ENCODE measurements at places on chromosomes 2 and 18.

GRCh38 chr2:232999354-232999753 lies 13.7 kb downstream of the NGEF start:
- no peak for DNase-seq

DNA sequence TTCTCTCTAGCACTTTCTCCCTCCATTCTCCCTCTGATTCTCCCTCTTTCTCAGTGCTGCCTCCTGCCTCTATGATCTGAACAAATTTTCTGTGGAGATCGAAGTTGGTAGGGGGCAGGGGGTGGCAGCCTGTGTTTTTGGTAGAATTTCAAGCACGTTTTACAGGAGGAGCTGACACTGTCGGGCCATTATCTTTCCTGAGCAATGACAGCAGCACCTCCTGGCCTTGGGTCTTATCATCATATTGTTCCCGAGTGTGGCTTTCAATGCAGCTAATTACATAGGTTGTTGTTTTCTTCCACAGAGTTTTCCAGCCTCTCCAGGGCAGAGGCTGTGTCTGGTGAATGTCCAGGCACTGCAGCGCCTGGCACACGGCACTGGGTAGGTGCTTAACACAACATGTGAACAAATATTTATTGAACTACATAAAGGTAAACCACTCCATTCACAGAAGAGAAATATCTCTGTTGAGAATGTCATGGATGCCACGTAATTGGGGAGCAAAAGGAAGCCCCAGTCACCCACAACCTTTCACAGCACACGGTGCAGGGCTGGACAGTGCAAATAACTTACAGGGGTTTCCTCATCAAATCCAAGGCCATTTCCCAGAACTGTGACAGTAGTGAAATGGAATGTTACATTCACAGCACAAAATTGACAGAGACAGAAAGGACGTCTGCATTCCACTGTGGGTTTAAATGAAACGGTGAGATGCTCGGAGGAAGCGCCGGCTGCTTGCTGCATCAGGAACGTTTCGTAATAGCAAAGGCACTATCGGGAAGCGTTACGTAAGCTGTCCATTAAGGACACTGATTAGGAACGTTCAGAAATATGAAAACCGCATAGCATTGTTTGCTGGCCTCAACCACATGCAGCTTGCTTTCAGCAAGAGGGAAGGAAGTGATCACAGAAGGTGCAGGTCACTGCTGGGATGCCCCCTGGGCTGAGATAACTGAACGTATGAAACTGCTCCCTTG lies 6.5 kb upstream of the KCNG2 start:
- no peak for DNase-seq

- no peak for DNase-seq
Observed at GRCh38 chr2:63023444-63023843, 27.2 kb upstream of the OTX1 start.

DNA sequence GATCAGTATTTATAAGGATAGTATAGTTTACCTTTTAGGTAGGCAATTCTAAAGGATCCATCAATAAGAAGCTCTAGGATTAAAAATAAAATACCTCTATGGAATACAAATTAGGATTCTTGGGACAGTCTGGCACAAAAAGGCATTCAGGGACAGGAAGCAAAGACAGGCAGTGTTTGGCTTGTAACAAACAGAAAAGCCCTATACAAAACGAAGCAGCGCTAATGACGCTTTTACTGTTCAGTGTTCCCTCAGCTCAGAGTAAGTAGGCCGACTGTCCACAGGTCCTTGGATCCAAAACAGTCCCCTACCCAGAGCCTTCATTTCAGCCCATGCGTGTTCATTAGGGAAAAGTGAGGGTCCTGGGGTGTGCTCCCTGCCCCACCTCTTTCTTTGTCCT lies 236.3 kb downstream of the AGPS start:
- DNase-seq, result no peak

DNA sequence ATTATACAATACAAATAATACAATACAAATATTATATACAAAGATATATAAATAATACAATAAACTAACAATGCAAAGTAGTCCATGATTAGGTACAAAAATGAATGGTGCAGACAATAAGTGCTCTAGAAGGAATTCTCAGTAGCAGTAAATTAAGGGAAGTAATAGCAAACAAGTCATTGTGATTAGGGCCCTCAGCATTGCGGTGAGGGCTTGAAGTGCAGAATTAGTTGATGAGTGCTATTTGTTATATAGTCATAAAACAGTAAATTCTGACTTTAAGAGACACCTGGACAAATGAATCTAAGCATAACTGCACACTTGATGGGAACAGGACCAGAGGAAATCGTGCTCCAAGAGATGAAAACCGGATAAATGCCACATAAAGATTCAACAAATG lies 74.9 kb downstream of the ANKRD44 start:
- DNase-seq, result no peak

- DNase-seq, result no peak
Observed at GRCh38 chr2:45839508-45840251, 188.2 kb downstream of the PRKCE start.

DNA sequence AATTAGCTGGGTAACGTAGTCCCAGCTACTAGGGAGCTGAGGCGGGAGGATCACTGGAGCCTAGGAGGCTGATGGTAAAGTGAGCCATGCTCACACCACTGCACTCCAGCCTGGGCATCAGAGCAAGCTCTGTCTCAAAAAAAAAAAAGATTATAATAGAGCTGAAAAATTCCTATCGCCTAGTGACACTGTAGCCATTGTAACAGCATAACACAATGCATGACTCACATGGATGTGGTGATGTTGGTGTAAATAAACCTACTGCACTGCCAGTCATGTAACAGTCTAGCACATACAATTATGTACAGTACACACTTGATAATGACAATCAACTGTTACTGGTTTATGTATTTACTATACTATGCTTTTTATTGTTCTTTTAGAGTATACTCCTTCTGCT lies 39.6 kb downstream of the MGAT4A start:
- no peak for DNase-seq

DNA sequence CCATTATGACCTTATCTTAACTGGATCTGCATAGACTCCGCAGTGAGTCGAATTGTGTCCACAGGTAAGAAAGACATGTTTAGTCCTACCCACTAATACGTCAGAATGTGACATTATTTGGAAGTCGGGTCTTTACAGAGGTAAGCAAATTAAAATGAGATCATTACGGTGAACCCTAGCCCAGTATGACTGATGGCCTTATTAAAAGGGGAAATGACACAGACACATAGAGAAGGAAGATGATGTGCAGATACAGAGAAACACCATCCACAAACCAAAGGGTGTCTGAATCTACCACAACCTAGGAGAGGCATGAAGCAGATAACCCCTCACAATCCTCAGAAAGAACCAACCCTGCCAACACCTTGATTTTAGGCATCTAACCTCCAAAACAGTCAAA lies 135.6 kb downstream of the GALNT1 start:
- no peak for DNase-seq

DNA sequence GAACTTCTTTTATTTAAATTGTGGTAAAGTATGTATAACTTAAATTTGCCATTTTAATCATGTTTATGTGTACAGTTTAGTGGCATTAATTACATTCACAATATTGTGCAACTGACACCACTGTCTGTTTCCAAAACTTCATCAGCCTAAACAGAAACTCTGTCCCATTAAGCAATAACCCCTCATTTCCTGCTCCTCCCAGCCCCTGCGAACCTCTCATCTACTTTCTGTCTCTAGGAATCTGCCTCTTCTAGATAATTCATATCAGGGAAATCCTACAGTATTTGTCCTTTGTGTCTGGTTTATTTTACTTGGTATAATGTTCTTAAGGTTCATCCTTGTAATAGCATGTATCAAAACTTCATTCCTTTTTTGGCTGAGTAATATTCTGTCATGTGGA lies 75.1 kb downstream of the BOLA3 start:
- no peak for DNase-seq

GRCh38 chr2:12231288-12231687 lies 484.9 kb downstream of the LPIN1 start:
- no peak for DNase-seq

DNA sequence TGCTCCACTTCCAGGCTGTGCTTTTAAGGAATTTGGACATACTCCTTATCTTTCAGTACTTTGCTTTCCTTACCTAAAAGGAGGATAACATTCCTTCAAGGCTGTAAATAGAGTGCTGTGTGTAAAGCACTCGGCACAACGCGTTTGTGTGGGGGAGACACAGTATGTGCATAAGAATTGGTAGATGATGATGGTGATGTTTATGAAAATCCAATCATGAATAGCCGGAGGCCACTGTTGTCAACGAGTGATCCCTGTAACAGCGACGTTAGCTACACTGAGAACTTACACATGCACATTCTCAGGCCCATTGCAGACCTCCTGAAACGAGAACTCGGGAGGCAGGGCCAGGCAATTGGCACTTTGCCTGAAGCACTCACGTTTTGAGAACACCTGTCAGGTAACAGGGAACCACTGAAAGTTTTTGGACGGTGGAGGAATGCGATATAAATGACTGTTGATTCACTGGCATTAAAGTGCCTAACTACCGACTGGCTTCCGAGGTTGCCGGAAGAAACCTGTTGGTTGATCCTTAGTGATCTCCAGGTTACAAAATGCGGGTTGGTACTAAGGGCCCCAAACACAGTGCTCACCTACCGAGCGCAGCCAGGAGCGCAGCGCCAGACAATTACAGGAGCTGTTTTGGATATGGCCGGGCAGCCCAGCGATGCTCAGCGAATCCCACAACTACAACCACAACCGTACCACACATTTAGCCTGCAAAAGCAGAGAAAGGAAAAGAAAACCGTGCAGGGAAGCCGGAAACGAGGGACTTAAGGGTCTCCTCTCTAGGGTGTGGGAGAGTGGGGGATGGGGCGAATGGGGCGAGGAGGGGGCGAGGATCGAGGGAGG lies 1.0 kb upstream of the MAP4K4 start:
- no peak for DNase-seq

GRCh38 chr2:238796223-238796885 lies 51.5 kb upstream of the TWIST2 start:
- DNase-seq, result no peak

DNA sequence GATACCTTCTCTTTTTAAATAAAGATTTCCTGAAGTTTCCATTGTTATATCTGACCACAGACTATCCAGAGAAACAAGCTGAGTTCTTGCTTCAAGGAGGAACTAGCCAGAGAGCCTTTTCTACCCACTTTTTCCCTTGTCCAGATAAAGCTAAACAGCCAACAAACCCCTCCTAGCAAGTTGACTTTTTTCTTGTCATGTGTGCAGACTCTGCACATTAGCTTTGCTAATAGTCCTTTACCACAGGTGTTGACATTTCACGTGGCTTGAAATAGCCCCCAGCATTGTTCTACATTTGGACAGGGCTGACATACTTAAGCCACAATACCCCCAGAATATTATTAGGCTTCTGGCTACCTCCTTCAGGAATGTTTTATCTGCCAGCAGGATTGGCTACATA lies 40.7 kb downstream of the PCBP1 start:
- no peak for DNase-seq
